CD4-positive, alpha-beta memory T cell (primary cell): ENCODE measurements at places on chromosomes 6 and 20. TPM values are rescaled to one million over a fixed set of nuclear protein-coding genes. Genes with fewer than 3 reads are reported as not detected.
A peak's percentile ranks its signal among the peaks of the same experiment; 100 is the strongest.

The MYH7B gene
- total RNA-seq: 0.47 TPM

The CABLES2 gene
- total RNA-seq: 5.9 TPM

The PSORS1C2 gene
- total RNA-seq: not detected

GRCh38 chr20:57372581-57373350 is 18.4 kb upstream of the RBM38 start:
- peaks cover 78% of the 10 kb centered on the region for H3K36me3 ChIP-seq
- H3K27me3 ChIP-seq: no peaks in the 10 kb centered on the region

DNA sequence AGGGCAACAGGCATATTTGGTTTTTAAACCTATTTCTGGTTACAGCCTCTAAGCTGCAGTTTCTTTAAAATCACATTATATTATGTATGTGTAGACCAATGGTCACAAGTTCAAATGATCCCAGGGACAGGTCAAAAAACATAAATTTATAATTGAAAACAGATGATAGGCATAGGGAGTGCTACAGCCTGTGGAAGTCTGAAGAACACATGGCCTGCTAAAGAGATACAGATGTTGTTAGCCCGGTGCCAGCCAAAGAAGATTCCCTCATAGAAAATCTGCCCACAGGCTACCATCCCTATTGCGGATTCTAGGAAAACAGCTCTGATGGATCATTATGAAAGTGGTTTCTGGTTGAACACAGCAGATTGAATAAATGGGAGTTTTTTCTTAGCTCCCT is 65.3 kb downstream of the NRSN1 start:
- H3K4me3 ChIP-seq: no peak overlapping the region
- DNase-seq: no peak
- H3K27me3 ChIP-seq: no peaks in the 10 kb centered on the region
- no peaks in the 10 kb centered on the region for H3K4me1 ChIP-seq
- H3K27ac ChIP-seq: no peak overlapping the region

DNA sequence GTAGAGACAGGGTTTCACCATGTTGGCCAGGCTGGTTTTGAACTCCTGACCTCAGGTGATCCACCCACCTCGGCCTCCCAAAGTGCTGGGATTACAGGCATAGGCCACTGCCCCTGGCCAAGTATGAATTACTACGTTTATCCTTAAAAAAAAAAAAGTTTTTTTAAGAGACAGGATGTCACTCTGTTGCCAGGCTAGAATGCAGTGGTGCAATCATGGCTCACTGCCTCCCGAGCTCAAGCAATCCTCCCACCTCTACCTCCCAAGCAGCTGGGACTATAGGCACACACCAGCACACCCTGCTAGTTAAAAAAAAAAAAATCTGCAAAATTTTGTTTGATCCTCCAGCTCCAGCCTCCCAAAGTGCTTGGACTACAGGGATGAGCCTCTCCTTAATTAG is 23.1 kb downstream of the IYD start:
- no peak for DNase-seq
- H3K27ac ChIP-seq: no peak overlapping the region
- H3K4me1 ChIP-seq: no peaks in the 10 kb centered on the region
- no peaks in the 10 kb centered on the region for H3K27me3 ChIP-seq
- H3K36me3 ChIP-seq: no peaks in the 10 kb centered on the region
- H3K4me3 ChIP-seq: no peak overlapping the region

- DNase-seq: peak; percentile 37
- peaks cover 42% of the 10 kb centered on the region for H3K4me1 ChIP-seq
- H3K27me3 ChIP-seq: no peaks in the 10 kb centered on the region
- peak overlapping the region; percentile 82 for H3K4me3 ChIP-seq
- peaks cover 10% of the 10 kb centered on the region for H3K36me3 ChIP-seq
Observed at GRCh38 chr6:34248198-34248726, 544 bp downstream of the SMIM29 start.

DNA sequence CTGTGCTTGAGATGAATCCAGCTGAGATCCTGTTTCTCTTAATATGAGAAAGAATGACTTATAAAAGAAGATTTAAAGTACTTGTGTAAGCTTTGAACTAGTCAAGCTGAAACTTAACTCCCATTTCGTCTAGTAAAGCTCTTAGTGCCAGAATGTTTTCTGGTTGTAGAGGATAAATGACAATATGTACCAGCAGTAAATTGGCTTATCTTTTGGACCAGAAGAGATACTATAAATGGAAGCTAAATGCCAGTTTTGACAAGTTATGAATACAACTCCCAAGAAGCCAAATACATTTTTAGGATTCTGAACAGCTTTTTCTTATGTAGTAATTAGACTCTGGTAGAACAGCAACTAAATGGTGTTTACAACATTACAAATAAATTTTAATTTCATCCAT is 608.7 kb downstream of the EYS start:
- no peak for DNase-seq
- no peaks in the 10 kb centered on the region for H3K4me1 ChIP-seq
- no peak overlapping the region for H3K27ac ChIP-seq
- no peaks in the 10 kb centered on the region for H3K36me3 ChIP-seq

DNA sequence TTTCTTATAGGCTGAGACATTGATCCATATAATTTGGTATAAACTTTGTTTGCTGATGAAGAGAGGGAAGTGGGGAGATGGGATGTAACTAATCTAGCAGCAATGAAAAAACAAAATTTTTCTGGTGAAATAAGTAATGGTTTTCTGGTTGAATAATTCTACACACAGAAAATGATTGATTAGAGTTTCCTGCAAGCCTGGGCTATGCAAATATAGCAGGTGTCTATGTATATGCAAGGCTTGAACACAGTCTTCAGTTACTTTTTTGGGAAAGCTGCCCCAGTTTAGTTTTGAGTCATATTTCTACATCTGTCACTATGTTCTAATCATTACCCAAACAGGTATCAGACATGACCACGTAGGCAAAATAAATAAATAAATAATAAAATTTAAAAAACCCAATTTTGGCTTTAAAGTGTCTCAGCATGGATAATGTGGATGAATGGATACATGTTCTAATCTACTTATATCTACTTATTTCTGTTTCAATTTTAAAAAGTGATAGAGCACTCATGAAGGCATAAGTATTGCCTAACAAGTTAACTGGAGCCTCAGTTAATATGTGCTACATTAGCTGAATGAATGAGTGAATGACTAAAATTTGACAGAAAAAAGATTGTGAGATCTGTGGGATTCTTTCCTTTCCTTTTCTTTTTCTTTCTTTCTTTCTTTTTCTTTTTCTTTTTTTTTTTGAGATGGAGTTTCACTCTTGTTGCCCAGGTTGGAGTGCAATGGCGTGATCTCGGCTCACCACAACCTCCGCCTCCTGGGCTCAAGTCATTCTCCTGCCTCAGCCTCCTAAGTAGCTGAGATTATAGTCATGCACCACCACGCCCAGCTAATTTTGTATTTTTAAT is 37.2 kb upstream of the TFB1M start:
- no peak for DNase-seq
- H3K4me1 ChIP-seq: no peaks in the 10 kb centered on the region
- H3K36me3 ChIP-seq: no peaks in the 10 kb centered on the region
- H3K4me3 ChIP-seq: no peak overlapping the region
- H3K27ac ChIP-seq: no peak overlapping the region
